GF-D8 (cell line): ENCODE measurements at places on chromosomes 1 and 21.

- no peak for DNase-seq
Measured at GRCh38 chr1:97356309-97356708, 564.5 kb downstream of the DPYD start.

GRCh38 chr1:20732071-20732587, 374 bp downstream of the SH2D5 start:
- DNase-seq = no peak

DNA sequence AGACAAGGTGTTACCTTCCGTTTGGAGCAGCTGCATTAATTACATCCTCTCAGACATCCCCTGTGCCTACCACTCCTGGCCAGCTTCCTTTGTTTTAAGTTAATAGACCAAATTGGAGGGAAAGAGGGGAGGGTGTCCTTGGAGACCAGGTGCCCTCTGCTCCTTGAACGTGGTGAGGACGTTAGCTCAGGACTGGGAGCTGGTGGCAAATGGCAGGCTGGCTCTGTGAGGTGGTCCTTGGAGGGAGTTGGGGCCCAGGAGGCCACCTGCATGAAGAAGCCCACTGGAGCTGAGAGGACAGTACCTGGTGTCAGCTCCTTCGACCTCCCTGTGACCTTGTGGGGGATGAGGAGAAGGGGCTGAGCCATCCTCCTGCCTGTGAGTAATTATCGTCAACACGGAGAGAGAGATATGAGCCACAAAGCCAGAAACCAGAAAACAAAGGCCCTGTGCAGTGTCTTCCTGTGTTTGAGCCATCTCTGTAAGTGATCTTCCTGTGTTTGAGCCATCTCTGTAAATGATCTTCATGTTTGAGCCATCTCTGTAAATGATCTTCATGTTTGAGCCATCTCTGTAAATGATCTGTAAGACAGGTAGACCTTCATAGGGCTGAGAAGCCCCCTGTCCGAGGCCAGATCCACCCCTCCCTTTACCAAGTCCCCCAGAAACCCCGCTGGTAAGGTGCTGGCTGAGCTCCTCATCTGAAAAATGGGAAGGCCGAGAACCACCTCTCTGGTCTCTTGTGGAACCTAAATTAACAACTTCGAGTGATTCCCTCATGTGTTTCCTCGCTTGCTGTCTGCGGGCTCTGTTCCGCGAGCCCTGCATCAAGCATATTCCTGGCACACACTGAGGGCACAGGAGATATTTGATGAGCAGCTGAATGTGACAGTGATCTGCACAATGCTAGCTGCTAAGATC, 126.0 kb downstream of the CAMTA1 start:
- no peak for DNase-seq

DNA sequence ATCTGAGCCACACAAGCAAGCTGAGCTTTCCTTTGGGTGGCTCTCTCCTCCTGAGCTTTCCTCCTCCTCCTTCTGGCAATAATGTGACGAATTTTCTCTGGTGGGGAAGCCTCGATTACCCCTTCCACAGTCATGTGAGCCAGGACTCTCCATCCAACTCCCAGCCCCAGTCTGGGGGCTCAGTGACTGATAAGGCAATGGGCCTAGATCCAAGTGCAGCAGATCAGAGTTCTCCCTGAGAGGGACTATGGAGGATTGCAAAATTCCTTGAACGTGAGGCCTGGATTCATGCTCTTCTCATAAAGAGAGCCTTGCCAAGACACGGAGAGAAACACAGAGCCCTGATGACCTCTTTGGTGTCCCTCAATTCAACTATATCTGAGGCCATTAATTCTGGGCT, 31.3 kb upstream of the TRIM67 start:
- DNase-seq = no peak

DNA sequence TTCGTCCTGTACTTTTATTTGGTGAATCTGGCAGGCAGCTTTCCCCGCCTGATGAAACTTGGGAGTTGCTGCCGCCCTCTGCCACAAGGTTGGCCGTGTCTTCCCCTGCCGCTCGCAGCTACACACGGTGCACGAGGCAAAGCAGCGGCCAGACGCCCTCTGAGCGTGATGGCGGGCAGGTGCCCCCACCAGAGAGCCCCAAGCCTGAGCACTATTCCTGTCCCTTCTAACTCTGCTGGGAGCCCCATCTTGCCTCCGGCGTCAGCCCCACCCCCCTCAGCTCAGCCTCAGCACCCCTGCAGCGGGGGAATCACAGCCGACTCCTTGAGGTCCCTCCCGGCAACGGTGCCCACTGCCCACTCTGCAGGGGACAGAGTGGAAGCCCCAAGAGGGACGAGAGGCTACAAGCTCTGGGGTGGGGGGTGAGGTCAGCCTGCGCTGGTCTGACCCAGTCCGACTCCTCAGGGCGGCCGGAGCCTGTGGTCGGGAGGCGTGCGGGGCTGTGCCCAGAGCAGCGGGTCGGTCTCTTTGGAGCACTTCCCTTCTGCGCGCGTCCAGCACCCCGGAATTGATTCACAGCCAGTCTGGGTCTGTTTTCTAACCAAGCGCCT, 41.3 kb downstream of the RIPK4 start:
- DNase-seq = no peak

- DNase-seq = no peak
Measured at GRCh38 chr1:42742617-42743316, 2.7 kb upstream of the CLDN19 start.

DNA sequence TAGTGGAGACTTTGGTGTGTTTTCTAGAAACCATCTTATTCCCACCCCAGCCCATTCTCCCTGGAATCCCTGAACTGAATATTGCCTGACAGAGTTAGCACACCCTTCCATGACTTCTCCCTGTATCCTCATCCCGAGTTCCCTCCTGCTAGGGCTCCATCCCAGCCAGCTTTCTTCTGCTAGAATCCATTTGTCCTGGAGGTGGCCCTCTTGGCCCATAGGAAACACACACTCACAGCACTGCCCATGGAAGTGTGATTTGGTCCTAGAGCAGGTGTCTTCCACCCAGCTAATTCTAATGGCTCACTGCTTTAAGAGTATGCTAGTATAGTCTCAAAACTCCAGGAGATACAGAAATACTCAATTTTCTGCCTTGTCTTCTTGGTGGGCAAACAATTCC, 4.1 kb downstream of the KRTAP15-1 start:
- DNase-seq = no peak

DNA sequence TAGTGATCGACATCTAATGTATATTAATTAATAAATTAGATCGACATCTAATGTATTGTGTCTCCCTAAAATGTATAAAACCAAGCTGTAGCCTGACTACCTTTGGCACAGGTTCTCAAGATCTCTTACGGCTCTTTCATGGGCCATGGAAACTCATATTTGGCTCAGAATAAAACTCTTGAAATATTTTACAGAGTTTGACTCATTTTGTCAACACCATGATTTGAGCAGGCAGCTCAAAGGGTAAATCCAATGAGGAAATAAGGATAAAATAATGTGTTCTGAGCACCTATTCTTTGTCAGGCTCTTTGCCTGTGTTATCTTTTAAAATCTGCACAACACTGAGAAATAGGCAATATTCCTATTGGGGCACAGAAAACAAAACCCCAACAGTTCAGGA, 223.4 kb upstream of the DUSP10 start:
- no peak for DNase-seq
